ENCODE measurements at places on chromosomes 6 and 20.

GRCh38 chr6:118715376-118715775 lies 64.0 kb upstream of the CEP85L start:
- no peak for DNase-seq

DNA sequence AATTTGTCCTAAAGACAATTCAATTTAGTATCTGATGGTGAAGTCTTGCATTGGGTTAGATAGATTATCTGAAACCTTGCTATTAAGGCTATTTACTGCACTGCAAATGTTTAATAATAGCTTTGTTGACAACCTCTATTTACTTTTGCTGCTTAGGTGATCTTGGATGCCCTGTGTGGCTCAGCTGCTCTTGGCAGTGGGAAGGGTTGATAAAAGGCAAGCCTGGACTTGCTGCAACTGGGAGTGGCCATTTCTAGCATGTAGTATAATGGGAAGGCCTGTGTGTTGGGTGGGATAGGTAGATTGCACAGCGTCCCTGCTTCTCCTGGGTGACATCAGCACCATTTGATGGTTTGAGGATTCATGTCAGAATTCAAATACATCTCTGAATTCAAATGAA lies 49.1 kb downstream of the ARMC2 start:
- DNase-seq, result no peak

DNA sequence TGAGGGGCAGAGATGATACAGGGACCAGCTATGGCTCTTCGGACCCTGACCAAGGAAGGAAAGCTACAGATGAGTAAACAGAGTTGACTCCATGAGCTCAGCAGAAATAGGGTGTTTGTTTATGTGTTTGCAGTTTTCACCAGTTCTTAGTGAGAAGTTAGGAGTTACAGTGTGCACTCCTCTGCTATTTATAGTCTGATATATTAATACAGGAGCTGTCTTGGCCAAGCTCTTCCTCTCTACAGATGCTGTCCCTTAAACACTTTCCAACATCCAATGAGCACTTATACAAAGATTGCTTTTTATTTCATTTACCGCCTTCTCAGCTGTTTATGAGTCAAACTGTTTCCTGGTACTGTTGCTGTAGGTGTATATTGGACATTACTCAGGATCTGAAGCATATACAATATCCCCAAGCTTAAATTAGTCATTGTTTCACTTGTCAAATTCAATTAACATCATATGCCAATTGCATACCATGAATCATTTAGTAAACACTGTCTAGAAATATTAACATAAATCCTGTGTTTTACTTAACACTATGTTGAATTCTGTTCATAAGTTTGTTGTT lies 618.0 kb downstream of the PRKN start:
- DNase-seq, result no peak

DNA sequence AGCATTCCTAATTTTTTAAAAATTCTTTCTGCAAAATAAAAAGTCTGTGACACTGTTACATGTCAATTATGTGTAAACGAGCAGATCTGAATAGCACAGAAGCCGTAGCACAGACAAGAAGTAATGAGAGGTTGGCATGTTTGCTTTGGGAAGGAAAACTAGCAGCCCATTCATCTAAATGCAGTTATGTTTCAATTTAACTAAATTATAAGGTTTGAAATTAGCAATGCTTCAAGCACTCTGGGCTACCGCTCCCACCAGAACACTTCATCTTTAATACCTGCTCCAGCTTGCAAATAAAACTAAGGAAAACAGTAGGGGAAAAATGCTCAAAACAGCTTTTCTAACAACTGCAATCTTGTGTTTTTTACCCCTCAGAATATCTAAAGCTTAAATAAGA lies 73.9 kb downstream of the PTPRK start:
- no peak for DNase-seq

- DNase-seq, result no peak
These were observed 19.9 kb downstream of the GLYATL3 start for GRCh38 chr6:49519660-49520059.

GRCh38 chr6:91976797-91977196 lies 1389.9 kb upstream of the MAP3K7 start:
- no peak for DNase-seq

- DNase-seq, result no peak
These were observed 59.7 kb downstream of the BANF2 start for GRCh38 chr20:17759449-17759848.

- no peak for DNase-seq
These were observed 174.1 kb upstream of the PRSS16 start for GRCh38 chr6:27073441-27073840.

GRCh38 chr20:22312744-22313346 lies 271.5 kb downstream of the FOXA2 start:
- DNase-seq, result no peak

- peak; percentile 28 for DNase-seq
These were observed 111.3 kb upstream of the MLN start for GRCh38 chr6:33915134-33915533.

DNA sequence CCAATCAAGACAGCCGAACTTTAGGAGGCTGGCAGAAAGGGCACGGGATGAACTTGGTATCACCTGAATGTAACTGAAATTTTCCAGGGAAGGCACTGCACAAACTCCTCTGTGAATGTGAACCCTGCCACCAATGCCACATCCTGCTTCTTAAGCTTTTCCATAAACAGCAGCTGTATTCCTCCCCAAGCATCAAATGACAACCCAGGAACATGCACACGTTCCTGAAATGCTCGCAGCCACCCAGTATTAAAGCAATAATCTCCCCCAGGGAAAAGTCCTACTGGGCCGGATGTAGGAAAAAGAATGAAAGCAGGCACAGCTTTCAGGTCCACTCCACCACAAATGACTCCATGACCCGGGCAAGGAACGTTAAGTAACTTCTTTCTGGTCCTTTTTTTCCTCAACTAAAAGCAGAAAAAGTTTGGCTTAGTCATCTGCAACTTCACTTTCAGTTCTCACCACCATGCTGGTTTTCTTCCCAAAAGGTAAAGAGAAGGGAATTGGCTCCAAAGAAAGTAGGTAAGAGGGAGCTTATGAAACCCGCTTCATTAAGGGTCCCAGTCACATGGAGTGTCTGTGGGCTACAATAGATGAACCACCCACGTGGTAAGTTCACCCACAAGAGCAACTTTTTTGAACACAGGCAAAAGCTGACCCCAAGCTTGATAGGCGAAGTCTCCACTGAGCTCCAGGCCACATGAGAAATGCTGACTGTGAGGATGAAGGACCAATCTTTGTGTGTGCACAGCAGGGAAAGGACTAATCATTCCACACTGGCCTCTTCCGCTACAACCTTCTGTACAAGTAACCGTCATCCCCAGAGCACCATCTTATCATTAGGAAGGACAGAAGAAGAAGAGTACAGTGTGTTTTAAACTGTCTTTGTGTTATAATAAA lies 90.1 kb downstream of the HIVEP2 start:
- no peak for DNase-seq

DNA sequence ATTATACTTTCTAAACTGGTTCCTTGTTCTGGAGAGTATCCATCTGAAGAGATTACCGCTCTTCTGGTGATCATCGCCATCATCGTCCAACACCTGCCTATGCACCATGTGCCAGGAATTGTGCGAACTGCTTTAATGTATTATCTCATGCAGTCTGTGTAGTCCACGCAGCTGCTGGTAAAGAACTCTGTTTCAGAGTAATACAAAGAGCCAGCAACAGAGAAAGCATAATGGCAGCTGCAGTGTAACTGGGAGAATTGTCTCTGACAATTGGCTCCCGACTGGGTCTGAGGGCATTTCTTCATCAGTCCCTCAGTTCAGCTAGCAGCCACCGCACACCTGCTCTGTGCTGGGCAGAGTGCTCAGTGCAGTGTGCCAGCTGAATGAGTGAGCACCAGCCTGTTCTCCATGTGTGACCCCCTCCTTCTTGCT lies 383.4 kb downstream of the GRIK2 start:
- no peak for DNase-seq

GRCh38 chr20:60331688-60332300 lies 373.6 kb downstream of the CDH26 start:
- DNase-seq, result no peak

Data from naive thymus-derived CD8-positive, alpha-beta T cell (primary cell).